ENCODE measurements at places on chromosomes 13 and 19.

DNA sequence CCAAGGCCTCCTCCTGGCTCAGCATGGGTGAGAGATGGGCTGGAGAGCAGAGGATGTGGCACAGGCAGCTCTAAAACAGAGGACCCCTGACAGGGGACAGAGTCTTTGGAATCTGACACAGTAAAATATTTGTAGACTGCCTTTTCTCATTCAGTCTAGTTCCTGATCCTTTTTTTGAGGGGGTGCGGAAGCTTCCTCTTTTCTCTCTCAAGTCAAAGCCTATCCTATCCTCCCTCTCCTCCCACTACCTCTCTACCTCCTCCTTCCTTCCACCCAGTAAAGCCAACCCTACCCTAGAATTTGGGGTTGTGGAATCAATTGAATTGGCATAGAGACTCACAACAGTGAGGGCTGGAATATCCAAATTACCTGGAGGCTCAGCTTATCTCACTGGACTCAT lies 82.0 kb downstream of the TEX26 start:
- DNase-seq, result no peak

GRCh38 chr19:1020868-1021425 lies at the start of gene TMEM259:
TMEM259 (minus strand) TSS chr19:1021123; CDS start chr19:1020996, 127 bp downstream.
- peak; percentile 96 for DNase-seq

DNA sequence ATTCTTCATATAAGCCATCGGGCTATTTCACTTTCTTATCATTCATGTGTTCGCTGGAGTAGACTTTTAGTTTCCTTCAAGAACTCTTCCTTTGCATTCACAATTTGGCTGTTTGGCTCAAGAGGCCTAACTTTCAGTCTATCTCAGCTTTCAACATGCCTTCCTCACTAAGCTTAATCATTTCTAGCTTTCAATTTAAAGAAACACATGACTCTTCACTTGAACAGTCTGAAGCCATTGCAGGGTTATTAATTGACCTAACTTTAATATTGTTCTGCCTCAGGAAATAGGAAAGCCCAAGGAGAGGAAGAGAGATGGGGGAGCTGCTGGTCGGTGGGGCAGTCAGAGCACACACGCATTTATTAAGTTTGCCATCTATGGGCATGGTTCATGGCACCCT lies 158.1 kb downstream of the SUCLA2 start:
- no peak for DNase-seq

- DNase-seq, result no peak
Measured at GRCh38 chr13:71240911-71241310, 626.1 kb downstream of the DACH1 start.

GRCh38 chr19:16509141-16510061 lies 13.2 kb downstream of the C19orf44 start:
- DNase-seq, result no peak

DNA sequence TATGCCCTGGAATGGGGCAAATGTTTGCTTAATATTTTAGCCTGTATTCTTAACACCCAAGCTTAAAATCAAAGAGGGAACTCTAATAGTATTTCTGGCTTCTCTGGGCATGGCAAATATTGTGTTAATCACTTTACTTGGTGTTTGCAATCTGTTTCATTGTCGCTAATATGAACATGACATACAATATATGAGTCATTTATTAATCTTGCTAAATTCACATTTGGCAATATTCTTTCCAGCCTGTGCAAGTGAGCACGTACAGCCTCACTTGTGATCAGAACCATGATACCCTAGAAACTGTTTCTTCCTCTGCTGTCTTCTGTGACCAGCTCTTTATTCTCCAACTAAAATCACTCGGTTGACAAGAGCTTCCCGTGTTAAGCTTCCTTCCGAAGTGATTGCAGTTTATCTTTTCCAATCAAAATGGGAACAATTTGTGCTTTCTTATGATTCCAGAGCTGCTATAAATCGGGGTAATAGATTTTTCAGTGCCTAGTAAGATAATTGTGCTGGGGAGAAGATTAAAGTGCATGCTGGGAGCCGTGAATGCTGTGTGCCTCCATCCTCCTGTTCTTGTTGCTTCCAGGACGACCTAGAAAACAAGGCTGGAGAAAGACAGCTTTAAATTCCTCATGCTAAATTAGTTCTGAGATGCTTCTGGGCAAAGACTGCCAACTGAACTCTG lies 153.0 kb upstream of the TMTC4 start:
- no peak for DNase-seq

- no peak for DNase-seq
Measured at GRCh38 chr13:95323930-95324662, 22.8 kb upstream of the ABCC4 start.

DNA sequence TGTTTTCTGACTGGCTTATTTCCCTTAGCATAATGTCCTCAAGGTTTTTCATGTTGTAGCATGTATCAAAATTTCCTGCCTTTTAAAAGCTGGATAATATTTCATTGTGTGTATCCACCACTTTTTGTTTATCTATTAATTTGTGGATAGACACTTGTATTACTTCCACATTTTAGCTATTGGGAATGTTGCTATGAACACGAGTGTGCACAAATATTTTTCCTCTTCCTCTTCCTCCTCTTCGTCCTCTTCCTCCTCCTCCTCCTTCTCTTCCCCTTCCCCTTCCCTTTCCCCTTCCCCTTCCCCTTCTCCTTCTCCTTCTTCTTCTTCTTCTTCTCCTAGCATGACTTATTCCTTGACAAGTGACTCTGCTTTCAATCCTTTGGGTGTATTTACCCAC lies 51.2 kb upstream of the KL start:
- no peak for DNase-seq

- no peak for DNase-seq
Measured at GRCh38 chr13:73299787-73300186, 241.0 kb downstream of the KLF5 start.

- no peak for DNase-seq
Measured at GRCh38 chr13:51581148-51581820, 3.0 kb upstream of the WDFY2 start.

DNA sequence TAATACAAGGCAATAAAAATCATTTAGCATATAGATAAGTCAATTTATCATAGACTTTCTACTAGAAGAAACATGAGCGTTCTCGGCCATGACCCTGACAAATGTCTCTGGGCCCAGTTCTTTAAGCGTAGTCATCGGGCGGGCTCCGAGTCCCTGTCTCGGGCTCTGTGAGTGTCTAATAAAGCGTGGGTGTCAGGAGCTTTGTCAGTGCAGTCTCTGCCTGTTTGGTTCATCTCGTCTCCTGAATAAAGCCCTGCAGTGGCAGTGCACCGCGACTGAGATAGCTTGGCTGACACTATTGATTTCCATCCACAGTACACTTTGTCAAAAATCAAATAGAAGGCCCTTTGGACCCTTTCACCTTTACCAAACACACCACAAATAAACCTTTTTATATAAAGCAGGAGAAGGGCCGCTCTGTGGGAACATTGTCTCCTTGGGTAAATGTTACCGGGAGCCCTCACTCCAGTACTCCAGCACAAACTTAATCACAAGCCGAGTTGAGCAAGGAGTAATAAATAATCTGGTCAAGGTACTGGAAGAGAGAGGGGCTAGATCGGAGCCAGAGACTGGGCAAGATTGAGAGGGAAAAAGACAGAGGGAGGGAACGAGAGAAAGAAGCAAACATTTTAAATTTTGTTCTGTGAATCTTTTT lies 368.2 kb upstream of the TSHZ3 start:
- no peak for DNase-seq

DNA sequence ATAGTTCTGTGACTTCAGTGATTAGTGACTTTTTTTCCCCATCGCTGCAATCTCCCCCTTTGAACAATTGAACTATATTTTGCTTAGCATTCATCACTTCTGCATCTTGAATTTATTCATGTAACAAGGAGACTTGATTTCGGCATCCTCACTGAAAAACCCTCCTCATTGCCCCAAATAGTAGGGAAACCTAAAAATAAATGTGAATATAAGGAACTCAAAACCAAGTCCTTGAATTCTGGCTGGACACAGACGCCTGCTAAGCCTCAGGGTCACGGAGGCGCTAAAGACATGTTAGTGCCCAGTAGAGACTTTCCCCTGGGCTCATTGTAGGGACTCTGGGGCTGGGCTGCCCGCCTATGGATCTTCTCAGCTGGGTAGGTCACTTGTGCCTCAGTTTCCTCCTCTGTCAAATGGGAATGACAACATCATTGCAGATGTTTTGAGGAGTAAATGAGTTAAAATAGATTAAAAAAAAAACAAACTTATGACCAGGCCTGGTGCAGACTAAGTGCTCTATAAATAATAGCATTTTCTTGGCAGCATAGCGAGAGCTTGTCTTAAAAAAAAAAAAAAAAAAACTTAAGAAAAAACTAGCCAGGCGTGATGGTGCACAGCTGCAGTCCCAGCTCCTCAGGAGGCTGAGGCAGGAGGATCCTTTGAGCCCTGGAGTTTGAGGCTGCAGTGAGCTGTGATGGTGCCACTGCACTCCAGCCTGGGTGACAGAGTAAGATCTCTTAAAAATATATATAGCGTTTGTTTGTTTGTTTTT lies 1.8 kb upstream of the ADGRE5 start:
- DNase-seq, result no peak

GRCh38 chr13:68727165-68727564 lies 1380.5 kb upstream of the ATXN8OS start:
- no peak for DNase-seq

GRCh38 chr13:25819856-25820530 lies 231.8 kb downstream of the SHISA2 start:
- no peak for DNase-seq

GRCh38 chr13:26222520-26223046 lies 469 bp upstream of the RNF6 start:
- no peak for DNase-seq

GRCh38 chr13:31717583-31717982 lies 21.7 kb upstream of the RXFP2 start:
- DNase-seq, result no peak

DNA sequence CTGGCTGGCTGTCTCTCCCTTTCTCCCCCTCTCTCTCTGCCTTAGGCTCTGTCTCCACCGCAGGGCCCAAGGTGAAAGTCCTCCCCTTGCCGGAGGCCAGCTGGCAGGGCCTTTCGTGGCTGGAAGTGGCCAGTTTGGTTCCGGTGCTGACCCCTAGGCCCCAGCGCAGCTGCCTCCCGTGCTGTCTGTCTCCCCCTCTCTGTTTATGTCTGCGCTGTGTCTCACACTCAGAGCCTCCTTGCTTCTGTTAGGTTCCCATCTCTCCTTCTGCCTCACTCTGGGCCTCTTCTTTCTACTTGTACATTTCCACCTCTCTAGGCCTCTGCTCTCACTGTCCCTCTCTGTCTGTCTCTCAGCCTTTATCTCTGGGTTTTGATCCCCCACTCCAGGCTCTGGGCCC lies 13.1 kb downstream of the CCDC97 start:
- no peak for DNase-seq

GRCh38 chr19:43624933-43625332 lies 5.5 kb upstream of the ZNF428 start:
- peak; percentile 86 for DNase-seq

- no peak for DNase-seq
Measured at GRCh38 chr13:51637852-51638215, 53.6 kb downstream of the WDFY2 start.

GRCh38 chr13:33678084-33678483 lies 139.9 kb upstream of the RFC3 start:
- no peak for DNase-seq

DNA sequence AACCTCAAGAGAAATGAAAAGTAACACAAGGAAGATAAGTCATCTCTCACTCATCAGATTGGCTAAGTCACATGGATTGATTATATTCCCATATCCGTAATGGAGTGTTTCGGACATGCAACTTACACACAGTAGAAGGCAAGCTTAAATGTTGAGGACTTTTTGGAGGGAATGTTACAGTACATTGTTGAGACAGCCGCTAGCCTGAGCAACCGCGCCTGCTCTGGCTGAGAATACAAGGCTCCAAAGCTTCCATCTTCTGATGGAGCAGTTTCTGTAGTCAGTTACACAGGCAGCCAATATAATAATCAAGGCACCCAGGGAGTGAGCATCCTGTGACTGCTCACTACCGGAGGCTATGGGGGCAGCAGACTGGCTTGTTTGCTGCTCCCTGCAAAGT lies 1.0 kb upstream of the CRYL1 start:
- no peak for DNase-seq

DNA sequence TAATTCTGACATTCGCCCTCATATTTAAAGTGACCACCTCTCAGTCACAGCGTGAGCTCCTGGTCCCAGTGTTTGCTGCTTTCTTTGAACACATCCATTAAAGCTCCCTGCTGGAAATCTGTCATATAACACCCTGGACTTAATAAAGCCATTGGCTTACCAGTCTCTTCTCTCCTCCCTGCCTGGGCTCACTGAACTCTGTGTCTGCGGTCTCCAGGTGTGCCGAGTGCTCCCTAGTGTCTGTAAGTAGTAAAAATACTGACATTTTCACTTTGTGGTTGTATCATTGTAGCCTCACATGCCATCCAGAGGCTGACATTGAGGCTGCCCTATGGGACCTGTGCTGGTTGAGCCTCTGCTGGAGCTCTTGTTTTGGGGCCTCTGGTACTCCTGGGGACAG lies 2.6 kb upstream of the PSG11 start:
- no peak for DNase-seq

- no peak for DNase-seq
Measured at GRCh38 chr13:94121686-94122085, 357.8 kb downstream of the DCT start.

GRCh38 chr19:30175987-30176386 lies 196.2 kb upstream of the ZNF536 start:
- no peak for DNase-seq

- no peak for DNase-seq
Measured at GRCh38 chr13:53920916-53921315, 892.3 kb downstream of the OLFM4 start.

DNA sequence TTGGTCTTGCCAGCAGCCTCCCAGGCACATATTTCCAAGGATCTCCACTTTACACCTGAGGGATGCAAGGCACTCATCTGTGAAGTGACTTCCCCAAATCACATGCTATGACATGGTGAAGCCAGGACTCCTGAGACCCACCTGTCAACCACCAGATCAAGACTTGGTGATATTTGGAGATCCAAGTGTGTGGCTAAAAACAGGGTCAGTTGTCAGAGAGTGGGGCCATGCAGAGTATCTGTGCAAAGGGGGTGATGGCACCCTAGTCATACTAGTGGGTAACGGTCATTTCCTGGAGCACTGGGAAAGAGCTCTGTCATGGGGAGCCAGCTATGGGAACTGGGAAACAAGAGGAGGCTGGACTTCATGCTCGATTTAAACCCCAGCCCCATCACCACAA lies 218.4 kb upstream of the IRS2 start:
- no peak for DNase-seq

DNA sequence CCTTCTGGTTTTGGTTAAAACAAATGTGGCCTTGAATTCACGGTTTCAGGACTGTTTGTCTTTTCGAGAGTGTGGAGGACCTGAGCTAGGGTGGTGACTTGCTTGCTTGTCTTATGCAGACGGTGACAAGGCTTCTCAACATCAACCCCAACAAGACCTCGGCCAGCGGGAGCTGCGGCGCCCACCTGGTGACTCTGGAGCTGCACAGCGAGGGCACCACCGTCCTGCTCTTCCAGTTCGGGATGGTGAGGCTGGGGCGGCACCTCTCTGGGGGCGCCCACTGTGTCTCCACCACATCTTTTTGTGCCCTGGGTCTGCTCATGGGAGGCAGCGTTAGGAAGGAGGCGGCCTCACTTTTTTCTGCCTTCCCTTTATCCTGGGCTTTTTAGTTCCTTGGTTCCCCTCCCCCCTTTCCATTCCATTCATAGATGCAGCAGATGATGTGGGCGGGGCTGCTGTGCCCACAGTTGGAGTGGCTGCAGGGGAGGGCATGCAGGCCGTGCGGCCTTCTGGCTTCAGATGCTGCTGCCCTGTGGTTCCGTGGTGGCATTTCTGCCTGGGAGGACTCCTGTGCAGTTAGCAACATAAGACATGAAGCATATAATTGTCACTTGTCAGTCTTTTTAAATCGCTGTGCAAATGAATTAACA lies 23.3 kb downstream of the LAMP1 start:
- no peak for DNase-seq

- no peak for DNase-seq
Measured at GRCh38 chr19:19704836-19705235, 28.1 kb downstream of the ZNF14 start.

Data from stimulated activated CD4-positive, alpha-beta T cell treated with anti-CD3 and anti-CD28 coated beads, Interleukin-4, amount 100 ng/mL, for 48 hours (primary cell).